Lower lobe of right lung (tissue), 2 donors: ENCODE measurements at places on chromosomes 2 and 18. TPM values are rescaled to one million over a fixed set of nuclear protein-coding genes. Genes with fewer than 3 reads are reported as not detected.

DNA sequence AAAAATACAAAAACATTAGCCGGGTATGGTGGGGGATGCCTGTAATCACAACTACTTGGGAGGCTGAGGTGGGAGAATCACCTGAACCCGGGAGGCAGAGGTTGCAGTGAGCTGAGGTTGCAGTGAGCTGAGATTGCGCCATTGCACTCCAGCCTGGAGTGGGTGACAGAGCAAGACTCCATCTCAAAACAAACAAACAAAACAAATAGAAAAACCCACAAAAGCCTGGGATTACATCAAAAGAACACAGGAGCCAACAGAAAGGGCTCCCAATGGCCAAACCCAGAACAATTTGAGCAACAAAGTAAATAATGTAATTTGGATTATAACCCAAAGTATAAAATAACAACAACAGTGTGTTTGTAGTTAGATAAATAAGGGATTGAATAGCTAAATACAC lies 159.8 kb downstream of the UXS1 start:
- DNase-seq, result no peak

DNA sequence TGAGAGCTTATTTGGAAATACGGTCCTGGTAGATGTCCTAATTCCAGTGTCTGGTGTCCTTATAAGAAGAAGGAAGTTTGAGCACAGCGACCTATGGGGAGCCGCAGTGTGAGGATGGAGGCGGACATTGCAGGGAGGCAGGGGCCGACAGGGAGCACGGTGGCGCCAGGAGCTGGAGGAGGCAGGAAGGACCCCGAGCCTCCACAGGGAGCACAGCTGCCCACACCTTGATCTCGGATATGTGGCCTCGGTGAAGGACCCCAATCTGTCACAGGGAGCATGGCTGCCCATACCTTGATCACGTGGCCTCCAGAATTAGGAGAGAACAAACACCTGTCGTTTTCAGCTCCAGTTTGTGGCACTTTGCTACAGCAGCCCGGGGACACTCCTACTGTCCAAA lies 461.6 kb upstream of the SALL3 start:
- DNase-seq, result no peak

DNA sequence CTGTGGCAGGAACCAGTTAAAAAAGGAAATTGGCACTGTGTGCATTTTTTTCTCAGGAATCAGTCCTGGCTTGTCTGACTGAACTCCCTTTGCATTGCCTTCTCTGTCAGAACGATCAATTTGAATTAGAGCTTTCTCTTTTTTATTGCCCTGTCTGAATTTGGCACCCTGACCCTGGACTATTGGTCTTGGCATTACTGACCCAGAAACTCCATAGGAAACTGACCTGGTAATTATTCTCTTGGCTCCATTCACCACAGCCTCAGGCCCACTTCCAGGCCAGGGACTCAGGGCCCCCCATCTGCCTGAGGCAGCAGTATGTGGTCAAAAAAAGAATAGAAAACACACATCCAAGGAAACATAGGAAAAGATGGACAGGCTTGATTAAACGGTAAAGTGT lies 32.0 kb upstream of the CCDC88A start:
- DNase-seq, result no peak

The KCNG2 gene
- total RNA-seq, result 0.50 TPM

The HOXD4 gene
- 0.97 TPM for total RNA-seq

The VWC2L gene
- total RNA-seq, result not detected

The GULP1 gene
- total RNA-seq, result 27.6 TPM
